IPS-NIHi11 (cell line): ENCODE measurements at places on chromosomes 7 and 10.

DNA sequence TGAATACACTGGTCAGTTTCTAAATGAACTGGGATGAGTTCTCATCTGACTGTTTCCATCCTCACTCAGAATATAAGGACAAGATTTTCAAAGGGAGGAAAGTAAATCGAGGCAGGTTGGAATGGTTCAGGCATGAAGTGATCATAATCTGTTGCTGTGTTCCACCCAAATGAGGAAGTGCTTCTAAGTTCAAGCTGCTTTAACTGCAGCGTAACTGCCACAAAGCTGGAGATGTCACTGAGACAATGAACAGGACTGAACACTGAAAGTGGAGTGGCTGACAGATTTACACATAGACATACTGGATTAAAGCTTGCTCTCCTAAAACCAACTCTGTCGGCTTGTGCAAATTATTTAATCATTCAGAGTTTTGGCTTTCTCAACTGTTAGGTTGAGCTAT lies 66.6 kb downstream of the GPR37 start:
- DNase-seq: no peak

DNA sequence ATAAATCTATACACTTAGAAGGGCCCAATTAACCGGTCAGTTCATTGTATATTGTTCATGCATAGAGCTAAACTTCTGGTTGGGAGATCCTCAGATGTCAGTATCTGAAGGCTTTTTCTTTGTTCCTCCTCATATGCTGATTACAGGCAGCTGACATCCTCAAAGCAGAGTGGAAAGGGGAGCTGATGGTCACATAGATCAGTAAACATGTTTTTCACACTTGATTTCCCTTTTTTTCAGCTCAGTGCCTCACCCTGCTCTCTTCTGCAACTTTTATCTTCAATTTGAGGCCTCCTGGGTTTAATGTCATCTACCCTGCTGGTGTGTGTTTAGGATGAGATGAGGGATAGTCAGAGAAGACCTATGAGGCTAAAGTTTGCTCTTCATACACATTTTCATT lies 297.9 kb upstream of the FZD1 start:
- no peak for DNase-seq

DNA sequence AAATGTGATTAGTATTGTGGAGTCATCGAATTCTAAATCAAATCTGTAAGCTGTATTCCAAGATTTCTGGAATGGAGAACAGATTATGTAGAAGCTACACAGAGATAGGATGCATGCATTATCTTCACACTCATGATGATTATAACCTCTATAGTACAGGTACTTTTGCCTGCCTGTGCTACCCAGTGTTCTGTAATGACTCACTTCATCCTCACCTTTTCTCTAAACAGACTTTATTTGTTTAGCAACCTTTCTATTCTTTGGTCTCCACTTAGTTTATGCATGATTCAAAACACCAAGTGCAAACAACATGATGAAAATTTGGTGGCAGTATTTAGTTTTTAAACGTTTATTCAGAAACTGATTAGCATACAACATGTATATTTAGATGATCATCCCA lies 68.4 kb upstream of the PRPS1L1 start:
- no peak for DNase-seq

DNA sequence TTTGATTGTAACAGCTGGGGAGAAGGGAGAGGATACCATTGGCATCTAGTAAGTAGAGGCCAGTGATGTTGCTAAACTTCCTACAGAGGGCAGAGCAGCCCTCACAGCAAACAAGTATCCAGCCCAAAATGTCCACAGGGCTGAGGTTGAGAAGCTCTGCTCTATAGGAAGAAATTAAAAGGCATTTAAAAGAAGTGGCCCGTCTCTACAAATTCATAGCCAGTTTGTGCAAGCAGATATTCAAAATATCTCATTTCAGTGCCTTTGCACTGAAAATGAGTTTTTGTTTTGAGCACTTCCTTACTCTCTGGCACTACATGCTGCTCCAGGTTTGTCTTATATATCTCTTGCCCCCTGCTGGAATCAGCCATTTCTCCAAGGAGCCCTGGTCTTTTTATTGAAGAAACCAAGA lies 330.0 kb downstream of the BBS9 start:
- peak; percentile 28 for DNase-seq
